ENCODE measurements at places on chromosomes 13 and 19. TPM values are rescaled to one million over a fixed set of nuclear protein-coding genes. Genes with fewer than 3 reads are reported as not detected.

DNA sequence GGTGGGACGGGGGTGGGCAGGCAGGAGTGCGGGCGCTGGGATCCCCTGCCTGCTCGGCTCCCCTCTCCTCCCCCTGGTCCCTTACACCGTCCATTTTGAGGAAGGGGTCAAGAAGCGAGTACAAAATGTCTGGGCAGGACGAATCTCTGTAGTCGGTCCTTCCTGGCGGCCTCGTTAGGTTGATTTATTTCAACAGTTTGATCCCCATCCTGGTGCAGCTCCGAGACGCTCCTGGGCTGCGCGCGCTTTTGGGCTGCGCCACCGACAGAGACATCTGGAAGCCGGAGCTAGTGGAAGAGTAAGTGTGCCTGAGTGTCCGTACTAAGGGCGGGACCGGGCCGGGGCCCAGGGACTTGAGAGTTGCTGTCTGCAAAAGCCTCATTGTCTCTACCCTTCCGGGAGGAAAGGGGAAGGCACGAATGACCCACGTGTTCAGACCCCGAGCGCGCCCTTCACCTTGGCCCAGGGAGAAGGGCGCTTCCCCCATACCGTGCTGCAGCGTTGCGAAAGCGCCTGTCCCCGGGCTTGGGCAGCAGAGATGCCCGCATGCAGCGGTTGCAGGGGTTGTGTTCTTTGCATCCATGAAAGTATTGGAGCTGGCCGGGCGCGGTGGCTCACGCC is 1.8 kb downstream of the ZNF114 start:
- H3K36me3 ChIP-seq, result no peaks in the 10 kb centered on the region
- H3K4me3 ChIP-seq, result peak overlapping the region; percentile 92
- H3K27me3 ChIP-seq, result no peaks in the 10 kb centered on the region
- H3K4me1 ChIP-seq, result peaks cover 10% of the 10 kb centered on the region
- peak overlapping the region; percentile 79 for H3K27ac ChIP-seq
- DNase-seq, result peak; percentile 59

GRCh38 chr19:46785054-46785979 is 3.1 kb downstream of the SLC1A5 start:
- H3K36me3 ChIP-seq, result peaks cover 10% of the 10 kb centered on the region
- no peak for DNase-seq
- peak overlapping the region; percentile 87 for H3K4me3 ChIP-seq

GRCh38 chr13:100517135-100517534 is 71.5 kb downstream of the GGACT start:
- no peak overlapping the region for H3K4me3 ChIP-seq
- no peaks in the 10 kb centered on the region for H3K4me1 ChIP-seq
- DNase-seq, result no peak
- no peak overlapping the region for H3K27ac ChIP-seq

DNA sequence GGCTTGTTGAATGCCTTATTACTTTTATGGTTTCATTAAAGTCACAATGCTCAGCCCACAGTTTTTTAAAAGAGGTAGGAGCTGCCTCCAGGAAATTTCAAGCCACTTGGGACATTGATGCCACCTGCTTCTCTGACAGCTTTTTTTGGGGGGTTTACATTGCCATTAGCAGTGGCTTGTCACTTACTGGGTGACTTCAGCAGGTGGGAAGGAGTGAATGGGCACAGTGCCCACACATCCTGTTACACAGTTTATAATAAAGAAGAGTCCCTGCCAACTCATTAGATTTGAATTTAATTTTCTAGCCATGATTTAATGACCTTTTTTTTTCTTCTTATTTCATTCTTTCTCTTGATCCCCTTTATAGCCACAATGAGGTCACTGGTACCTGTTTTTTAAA is 61.0 kb downstream of the NHLRC3 start:
- H3K36me3 ChIP-seq, result no peaks in the 10 kb centered on the region
- H3K27me3 ChIP-seq, result no peaks in the 10 kb centered on the region
- DNase-seq, result no peak
- no peak overlapping the region for H3K27ac ChIP-seq
- no peak overlapping the region for H3K4me3 ChIP-seq

DNA sequence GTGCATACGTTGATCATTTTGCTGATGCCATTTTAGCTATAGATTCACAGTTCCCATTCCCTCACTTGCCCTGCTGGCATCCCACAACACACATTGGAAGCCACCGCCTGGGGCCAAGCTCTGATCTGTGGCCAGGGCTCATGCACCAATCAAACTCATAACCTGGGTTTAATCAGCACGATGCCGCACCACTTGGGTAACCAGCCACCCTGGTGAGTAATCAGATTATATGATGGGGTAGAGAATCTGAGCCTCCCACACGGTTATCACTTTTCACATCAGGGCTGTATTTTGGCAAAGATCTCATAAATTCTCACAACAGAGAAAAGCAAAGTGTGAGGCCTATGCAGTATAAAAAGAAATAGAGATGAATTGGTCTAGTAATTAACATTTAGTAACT is 66.0 kb upstream of the TNFRSF19 start:
- peaks cover 61% of the 10 kb centered on the region for H3K4me1 ChIP-seq
- H3K4me3 ChIP-seq, result no peak overlapping the region
- no peaks in the 10 kb centered on the region for H3K36me3 ChIP-seq

DNA sequence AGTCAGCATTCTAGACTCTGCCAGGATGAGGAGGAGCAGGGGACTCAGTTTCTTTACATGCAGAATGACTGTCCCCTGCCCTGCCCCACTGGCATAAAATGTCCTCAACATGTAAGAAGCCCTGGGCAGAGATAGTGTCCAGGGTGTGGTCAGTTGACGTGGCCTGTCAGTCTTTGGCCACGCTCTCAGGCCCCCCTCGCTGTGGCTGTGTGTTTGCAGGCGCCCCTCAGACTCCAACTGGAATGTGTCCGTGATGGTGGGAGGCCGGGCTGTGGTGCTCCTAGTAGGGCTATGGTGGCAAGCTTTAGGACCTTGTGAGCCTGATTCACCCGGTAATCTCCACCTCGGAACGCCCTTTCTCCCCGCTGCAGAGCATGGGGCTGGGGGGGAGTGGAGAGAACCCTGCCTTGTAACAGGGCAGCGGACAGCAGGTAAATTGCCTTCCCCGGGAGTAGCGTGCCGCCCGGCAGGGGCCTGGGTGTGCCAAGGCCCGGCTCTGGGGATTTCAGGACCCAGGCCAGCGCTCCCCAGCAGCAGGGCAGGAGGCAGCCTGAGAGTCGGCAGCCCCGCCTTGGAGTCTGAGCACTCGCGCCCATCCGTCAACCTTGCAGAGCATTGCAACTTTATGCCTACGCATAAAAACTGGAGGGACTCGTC is 62.3 kb downstream of the CHST8 start:
- H3K27ac ChIP-seq, result peak overlapping the region; percentile 82
- H3K4me3 ChIP-seq, result peak overlapping the region; percentile 52
- H3K27me3 ChIP-seq, result peaks cover 57% of the 10 kb centered on the region
- H3K4me1 ChIP-seq, result peaks cover 9% of the 10 kb centered on the region
- DNase-seq, result peak; percentile 78
- H3K36me3 ChIP-seq, result no peaks in the 10 kb centered on the region

GRCh38 chr19:13960863-13961784 is 8.8 kb downstream of the DCAF15 start:
- H3K27ac ChIP-seq, result peak overlapping the region; percentile 50
- no peak overlapping the region for H3K4me3 ChIP-seq
- H3K27me3 ChIP-seq, result no peaks in the 10 kb centered on the region
- H3K4me1 ChIP-seq, result no peaks in the 10 kb centered on the region
- H3K36me3 ChIP-seq, result peaks cover 16% of the 10 kb centered on the region

GRCh38 chr13:89432997-89433396 is 1761.8 kb downstream of the SLITRK5 start:
- no peak for DNase-seq
- H3K36me3 ChIP-seq, result no peaks in the 10 kb centered on the region
- no peaks in the 10 kb centered on the region for H3K27me3 ChIP-seq
- H3K27ac ChIP-seq, result peak overlapping the region; percentile 67
- peaks cover 18% of the 10 kb centered on the region for H3K4me1 ChIP-seq
- H3K4me3 ChIP-seq, result no peak overlapping the region

GRCh38 chr13:63420685-63421084 is 2005.0 kb upstream of the PCDH20 start:
- H3K36me3 ChIP-seq, result peaks cover 5% of the 10 kb centered on the region
- no peak overlapping the region for H3K27ac ChIP-seq
- no peaks in the 10 kb centered on the region for H3K27me3 ChIP-seq
- peaks cover 6% of the 10 kb centered on the region for H3K4me1 ChIP-seq

- H3K36me3 ChIP-seq, result no peaks in the 10 kb centered on the region
- H3K27ac ChIP-seq, result peak overlapping the region; percentile 57
- DNase-seq, result no peak
- H3K4me3 ChIP-seq, result no peak overlapping the region
- peaks cover 22% of the 10 kb centered on the region for H3K4me1 ChIP-seq
Measured at GRCh38 chr13:72074663-72075062, 207.7 kb upstream of the DACH1 start.

CGB8 gene
- total RNA-seq, result 0.29 TPM

LYPD4 gene
- not detected for total RNA-seq

USHBP1 gene
- total RNA-seq, result not detected

EBI3 gene
- total RNA-seq, result 0.68 TPM

MADCAM1 gene
- 1.1 TPM for total RNA-seq

CYP4F12 gene
- not detected for total RNA-seq

CYP4F2 gene
- not detected for total RNA-seq

EID2B gene
- total RNA-seq, result 2.8 TPM

TMEM238 gene
- 2.3 TPM for total RNA-seq

Measured in mesothelial cell of epicardium (in vitro differentiated cells).